ENCODE measurements at places on chromosomes 7 and 10.

GRCh38 chr7:57769958-57770357, 320.0 kb downstream of the ZNF716 start:
- no peak for DNase-seq

GRCh38 chr10:25934621-25935139, 651 bp downstream of the MYO3A start:
- DNase-seq = no peak

DNA sequence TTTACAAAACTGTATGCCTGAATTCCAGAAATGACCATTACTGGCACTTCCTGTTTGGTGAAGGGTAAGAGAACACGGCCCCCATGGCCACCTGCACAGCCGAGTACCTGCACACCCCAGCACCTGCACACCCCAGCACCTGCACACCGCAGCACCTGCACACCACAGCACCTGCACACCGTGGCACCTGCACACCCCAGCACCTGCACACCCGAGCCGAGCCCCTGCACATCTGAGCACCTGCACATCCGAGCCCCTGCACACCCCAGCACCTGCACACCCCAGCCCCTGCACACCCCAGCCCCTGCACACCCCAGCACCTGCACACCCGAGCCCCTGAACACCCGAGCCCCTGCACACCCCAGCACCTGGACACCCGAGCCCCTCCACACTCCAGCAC, 243.5 kb downstream of the DNAJB6 start:
- DNase-seq = no peak

DNA sequence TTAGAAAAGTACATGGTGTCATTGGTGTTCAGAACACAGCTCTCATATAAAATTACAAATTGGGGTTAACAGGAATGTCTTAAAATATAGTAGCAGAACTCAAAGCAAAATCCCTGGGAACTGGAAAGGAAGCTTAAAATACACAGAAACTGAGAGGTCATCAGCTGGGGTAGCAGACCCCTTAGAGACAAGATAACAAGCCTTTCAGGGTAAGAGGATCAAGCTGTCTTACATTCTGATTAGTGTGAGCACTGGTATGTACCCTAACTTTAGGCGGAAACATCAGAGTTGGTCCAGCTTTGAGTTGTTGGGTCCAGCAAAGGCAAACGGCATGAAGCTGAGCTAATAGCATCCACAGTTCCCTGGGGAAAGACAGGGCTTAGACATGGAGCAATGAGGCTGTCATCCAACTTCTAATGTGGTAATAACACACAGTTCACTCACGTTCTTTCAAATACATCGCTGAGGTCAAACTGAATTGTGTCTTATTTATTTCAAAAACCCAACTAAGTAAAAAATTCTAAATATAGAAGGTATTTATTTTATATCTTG, 32.6 kb downstream of the ARHGAP21 start:
- DNase-seq = no peak

- DNase-seq = no peak
Observed at GRCh38 chr10:13712837-13713581, 126.2 kb downstream of the PRPF18 start.

- no peak for DNase-seq
Observed at GRCh38 chr7:135930565-135931461, 46.3 kb downstream of the MTPN start.

- DNase-seq = no peak
Observed at GRCh38 chr7:135770139-135770710, 21.6 kb upstream of the FAM180A start.

- no peak for DNase-seq
Observed at GRCh38 chr10:71264345-71265200, 52.2 kb downstream of the UNC5B start.

DNA sequence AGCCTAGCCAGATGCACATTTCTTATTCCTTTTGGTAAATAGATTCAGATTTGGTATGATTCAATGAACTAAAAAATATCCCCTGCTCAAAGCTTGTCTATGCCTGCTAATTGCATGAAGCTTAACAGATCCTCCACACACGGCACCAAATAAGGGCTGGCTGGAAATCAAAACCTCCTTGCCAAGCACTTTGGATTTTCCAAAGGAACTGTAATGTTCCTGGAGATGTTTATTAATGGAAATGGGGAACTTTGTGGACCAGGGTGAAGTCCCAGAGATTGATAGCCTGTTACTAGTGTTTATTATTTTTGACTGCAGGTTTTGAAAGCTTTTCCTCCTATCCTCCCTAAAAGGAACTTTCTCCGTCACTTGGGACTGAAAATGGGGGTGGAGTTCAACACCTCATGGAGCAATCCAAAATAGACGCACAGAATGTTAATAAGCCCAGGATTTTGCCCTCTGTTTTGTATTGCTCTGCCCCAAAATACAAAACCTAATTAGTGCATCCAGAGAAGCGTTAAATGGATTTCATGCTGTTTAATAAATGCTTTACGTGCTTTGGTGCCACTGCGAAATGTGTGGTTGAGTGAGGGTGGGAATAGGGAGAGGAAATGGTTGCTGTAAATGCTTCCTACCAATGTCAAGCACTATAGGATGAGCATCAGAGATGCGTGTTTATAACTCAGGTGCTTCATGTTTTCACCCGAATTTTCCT, 1027.7 kb downstream of the LRMDA start:
- DNase-seq = no peak

DNA sequence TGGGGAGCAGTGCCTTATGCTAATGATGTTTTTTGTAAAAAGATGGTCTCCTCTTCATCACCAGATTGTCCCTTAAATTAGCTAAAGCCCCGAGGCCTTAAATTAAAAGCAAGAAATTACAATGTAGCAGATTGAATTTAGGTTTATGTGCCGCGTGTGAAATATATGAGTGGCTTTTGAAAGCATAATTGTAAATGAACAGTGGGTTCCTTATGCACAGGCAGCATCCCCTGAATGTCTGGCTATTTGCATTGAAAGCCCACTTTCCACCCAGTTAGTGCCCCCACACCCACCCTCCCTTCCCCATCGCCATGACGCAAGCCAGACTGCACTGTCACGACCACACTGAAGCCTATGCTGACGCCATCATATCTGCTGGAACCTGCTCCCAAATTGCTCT, 62.4 kb upstream of the SORCS3 start:
- no peak for DNase-seq

DNA sequence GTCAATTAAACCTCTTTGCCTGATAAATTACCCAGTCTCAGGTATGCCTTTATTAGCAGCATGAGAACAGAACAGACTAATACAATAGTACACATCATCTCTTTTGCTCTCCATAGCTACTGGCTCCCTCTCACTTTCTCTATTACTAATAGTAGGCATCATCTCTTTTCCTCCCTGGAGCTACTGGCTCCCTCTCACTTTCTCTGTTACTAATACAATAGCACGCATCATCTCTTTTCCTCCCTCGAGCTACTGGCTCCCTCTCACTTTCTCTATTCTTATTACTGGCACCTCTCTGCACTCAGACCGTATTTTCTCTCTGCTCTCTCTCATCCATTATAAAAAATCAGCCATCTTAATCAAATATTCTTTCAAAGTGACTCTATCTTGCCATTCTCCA, 37.1 kb downstream of the SLC25A13 start:
- no peak for DNase-seq

DNA sequence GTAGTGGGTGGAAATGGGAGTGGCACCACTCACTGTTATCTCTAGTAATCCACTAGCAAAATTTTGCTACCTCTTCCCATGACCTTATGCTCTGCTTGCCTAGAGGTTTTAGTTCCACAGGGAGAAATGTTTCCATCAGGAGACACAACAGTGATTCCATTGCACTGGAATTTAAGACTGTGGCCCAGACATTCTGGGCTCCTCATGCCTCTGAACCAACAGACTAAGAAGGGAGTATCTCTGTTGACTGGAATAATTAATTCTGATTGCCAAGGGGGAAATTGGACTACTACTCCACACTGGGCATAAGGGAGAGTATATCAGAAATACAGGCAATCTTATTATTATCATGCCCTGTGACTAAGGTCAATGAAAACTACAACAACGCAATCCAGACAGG, 16.2 kb upstream of the BRAF start:
- no peak for DNase-seq

GRCh38 chr7:36514289-36515243, 124.9 kb downstream of the ANLN start:
- DNase-seq = no peak

GRCh38 chr10:58513188-58514110, 777 bp downstream of the BICC1 start:
- DNase-seq = no peak

DNA sequence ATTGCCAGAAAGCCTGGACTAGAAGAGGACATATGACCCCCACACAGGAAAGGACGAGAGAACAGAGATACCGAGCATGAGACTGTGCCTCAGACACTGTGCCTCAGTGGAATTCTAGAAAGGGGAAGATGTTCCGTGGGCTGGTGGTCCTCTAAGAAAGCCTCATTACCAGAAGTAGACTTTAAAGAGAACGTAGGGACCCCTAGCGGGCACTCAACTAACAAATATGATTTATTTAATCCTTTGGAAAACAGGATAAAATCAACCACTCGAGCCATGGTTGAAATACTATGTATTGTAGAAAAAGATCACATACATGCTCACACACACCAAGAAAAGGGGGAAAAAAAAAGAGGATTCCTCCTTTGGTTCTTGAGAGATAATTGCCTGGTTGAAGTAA, 701.2 kb upstream of the SORCS1 start:
- DNase-seq = no peak

GRCh38 chr10:89301721-89302445, at the start of gene IFIT2:
TSS of gene IFIT2 (plus strand) at chr10:89302046. CDS start at chr10:89302124, 78 bp downstream.
- no peak for DNase-seq

- DNase-seq = no peak
Observed at GRCh38 chr10:78215645-78216044, 182.0 kb downstream of the RPS24 start.

DNA sequence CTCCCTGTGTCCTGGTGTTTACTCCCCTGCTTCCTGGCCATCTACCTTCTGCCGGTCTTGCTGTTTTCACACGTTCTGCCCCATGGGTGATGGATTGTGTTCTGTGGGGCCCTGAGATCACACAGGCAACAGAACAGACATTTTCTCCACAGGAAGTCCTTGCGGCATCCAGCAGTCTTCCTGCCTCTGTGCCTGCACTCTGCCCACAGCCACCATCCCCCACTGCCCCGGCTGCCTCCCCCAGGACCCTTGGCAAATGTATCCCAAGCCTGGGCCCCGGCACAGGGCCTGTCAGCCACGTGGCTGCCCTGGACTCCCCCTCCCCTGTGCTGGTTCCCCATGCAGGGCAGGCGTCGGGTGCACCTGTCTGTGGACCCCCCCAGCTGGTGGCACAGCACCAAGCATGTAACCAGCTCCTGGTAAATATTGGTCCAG, 184.2 kb downstream of the WDR37 start:
- no peak for DNase-seq

- no peak for DNase-seq
Observed at GRCh38 chr7:86925221-86925620, 134.2 kb downstream of the ELAPOR2 start.

GRCh38 chr10:97713826-97714400, 383 bp downstream of the MARVELD1 start:
- peak; percentile 34 for DNase-seq

DNA sequence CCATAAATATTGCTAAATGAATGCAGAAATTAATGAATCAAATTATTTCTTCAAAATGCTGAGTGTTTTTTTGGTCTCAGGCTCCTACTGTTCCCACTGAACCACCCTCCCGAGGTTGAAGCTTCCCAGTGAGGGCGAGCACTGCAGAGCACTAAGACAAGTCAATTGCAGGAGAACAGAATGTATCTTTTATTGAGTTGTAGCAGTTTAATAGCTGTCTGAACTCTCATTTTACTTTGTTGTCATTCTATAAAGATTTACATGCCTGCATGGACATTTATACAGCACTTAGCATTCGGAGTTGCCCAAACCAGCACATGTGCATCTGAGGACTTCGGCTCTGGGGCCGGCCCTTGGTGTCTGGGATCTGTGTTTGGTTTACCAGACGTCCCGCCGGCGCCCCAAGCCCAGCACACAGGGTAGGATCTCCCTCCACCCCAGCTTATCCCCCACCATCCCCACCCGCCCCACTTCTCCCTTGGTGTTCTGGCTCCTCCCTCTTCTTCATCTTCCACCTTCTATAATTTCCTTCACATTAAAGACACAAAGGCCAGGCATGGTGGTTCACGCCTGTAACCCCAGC, 211.0 kb upstream of the SH2B2 start:
- DNase-seq = no peak

GRCh38 chr7:5183899-5184298, 6.1 kb upstream of the WIPI2 start:
- DNase-seq = no peak

- DNase-seq = no peak
Observed at GRCh38 chr10:99207340-99207739, 28.3 kb downstream of the HPSE2 start.

- DNase-seq = no peak
Observed at GRCh38 chr7:139893461-139893860, 64.4 kb downstream of the TBXAS1 start.

DNA sequence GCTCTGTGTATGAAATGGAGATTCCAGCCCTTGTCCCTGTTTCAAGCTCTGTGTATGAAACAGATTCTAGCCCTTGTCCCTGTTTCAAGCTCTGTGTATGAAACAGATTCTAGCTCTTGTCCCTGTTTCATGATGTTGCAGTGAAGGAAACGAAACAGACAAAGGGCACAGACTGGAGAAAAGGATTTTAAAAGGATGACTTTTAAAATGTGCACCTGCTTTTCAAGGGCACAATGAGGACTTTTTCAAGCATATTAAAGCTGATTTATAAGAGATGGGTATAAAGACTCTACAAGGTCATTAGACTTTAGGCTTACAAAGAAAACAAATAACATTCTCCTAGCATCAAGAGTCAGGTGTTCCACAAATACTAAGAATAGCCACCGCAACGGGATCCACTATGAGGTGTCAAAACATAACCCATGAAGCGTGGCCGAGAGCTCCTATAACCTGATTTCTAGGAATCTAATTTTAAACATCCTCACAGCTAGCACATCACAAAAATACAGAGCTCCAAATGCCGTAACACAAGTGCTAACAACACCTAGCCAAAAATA, 29.0 kb downstream of the DIP2C start:
- DNase-seq = no peak

- DNase-seq = no peak
Observed at GRCh38 chr7:109449760-109450159, 880.1 kb downstream of the DNAJB9 start.
